ENCODE measurements at places on chromosomes 16 and 17.

GRCh38 chr16:55462241-55462640 lies 16.8 kb upstream of the MMP2 start:
- no peak for DNase-seq

DNA sequence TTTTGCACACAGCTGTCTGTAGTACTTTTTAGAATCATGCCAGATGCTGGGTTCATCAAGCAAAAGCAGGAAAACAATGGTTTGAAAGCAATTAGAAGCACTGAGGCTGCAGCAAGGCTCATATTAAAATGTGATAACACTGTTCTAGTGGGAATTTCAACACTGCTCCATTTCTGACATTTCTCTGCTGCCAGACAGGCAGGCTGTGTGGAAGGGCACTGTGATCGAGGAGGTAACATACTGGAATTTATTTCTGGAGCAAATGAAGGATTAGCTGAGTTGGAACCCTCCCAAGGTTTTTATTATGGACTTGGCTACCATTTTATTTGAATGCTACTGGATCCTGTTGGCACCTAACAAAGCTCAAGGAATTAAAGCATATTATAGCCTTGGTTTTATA lies 66.9 kb downstream of the SKAP1 start:
- DNase-seq = no peak

- no peak for DNase-seq
These were observed 3.9 kb downstream of the SKAP1 start for GRCh38 chr17:48426019-48426665.

DNA sequence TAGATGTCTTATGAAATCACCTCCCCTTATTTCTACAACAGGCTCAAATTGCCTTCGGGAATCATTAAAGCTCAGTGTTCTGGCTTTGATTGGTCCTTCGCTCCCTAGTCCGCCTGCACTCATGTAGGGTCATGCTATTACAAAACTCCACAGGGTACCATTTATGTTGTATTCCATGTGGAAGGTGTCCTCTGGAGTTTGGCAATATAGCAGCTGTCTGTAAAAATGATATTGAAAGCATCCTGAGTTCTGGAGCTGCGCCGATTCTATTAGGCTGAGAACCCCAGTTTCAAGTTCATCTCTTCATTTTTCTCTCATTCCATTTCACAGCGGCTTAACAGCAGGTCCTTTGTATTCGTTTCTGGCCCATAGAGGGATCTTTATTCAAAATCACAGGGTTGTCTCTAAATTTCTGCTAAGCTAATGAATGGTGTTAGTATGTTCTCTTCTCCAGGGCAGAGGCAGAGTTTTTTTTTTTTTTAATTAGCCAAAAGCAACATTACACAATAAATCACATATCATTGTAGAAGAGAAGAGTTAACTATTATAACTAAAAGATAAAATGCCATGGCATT lies 71.9 kb upstream of the TEKT1 start:
- no peak for DNase-seq

- no peak for DNase-seq
These were observed 48.9 kb downstream of the TEX2 start for GRCh38 chr17:64213995-64214811.

DNA sequence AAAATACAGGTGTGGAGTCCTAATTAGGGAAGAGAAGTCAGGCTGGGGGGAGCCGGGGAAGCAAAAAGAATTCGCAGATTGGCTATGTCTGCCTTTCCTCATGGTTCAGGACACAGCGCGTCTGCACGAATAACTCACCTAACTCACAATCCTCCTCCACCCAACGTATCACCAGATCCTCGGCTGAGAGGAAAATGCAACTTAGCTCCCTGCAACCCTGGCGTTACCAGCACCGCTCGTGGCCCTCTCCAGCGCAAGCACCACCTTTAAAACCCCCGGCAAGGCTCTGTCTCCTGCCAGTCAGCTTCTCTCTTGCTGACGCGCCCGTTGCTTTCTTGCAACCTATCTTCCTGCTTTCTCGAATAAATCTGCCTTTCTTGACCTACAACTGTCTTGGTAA lies 49.8 kb upstream of the METRNL start:
- DNase-seq = no peak

DNA sequence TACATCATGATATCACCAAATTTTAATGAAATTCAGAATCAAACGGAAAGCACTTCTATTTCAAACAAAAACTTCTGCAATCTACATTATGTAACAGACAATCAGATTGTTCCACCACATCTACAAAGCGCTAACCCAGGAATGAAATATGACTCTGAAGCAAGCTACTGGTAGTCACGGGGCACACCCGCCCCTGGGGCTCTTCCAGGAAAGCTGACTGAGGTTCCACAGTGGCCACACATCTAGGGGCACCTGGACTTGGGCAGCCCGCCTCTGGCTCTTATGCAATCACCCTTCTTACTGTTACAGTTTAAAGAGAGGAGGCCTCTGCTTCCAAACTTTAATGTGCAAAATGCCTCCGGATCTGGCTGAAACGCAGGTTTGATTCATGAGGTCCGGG lies 27.5 kb downstream of the ZCCHC14 start:
- no peak for DNase-seq

DNA sequence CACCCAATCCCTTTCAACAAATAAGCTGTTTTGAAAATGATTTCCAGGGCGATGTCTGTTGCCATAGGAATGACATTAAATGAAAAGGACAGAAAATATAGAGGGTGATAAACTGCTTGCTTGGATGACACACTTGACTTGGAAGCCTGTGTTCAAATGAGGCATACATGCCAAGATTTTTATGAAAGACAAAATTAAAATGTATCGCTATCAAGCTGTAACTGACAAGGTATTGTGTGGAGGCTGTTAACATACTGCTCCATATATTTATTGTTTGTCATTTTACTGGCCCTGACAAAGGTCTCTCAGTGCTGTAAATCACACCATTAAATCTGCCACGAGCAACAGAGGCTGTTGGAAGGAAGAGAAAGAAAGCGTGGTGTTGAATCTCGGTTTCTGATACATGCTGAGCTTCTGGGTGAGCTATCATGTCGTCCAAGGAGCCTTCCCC lies 456.2 kb upstream of the SALL1 start:
- no peak for DNase-seq

Measured in stimulated activated CD8-positive, alpha-beta memory T cell treated with anti-CD3 and anti-CD28 coated beads, Interleukin-7, amount 100 ng/mL, for 24 hours (primary cell).